ENCODE measurements at places on chromosomes 4 and X.

DNA sequence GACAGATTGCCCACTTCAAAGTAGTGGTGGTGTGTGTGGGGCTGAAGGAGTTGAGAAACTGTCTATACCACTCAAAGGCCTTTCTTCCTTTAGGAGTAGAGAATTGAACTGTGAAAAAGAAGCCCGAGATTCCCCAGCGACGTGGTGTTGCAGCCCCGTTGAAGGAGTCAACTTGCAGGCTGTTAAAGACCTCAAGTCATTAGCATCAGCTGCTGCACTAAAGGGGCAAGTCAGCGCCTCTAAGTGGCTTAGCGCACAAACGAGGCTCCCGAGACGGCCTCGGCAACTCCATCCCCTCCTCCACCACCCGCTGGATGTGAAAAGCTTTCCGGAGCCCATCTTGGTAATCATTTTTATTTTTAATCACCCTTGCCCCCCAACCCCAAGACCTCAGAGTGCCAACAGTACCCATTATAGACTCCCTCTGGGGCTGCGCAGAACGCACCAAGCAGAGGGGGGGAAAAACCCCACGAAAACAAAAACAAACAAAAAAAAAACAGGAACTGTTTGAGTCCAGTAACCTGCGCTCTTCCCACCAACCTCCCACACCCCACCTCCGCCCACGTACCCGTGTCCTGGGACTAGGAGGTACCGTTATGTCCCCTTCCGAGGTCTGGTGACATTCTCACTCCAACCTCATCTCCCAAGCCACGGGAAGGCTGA is 913 bp upstream of the PRDM8 start:
- DNase-seq, result no peak

DNA sequence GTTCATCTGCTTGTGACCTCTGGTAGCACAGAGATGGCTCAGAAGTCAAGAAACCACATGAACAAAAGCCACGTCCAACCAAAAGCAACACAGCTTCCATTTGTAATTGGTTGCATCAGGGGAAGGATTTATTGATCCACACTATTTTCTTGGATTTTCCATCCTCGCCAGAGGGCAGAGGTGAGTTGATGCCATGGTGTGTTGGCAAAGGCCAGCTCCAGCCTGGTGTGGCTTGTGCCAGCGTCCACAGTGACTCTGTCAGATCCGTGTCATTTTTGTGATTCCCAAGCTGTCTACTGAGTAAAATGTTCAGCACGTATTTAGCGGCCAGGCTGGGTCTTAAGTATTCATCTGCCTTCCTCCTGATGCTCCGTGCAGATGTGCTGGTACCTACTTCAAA is 30.0 kb upstream of the SMIM10L2A start:
- DNase-seq, result no peak

DNA sequence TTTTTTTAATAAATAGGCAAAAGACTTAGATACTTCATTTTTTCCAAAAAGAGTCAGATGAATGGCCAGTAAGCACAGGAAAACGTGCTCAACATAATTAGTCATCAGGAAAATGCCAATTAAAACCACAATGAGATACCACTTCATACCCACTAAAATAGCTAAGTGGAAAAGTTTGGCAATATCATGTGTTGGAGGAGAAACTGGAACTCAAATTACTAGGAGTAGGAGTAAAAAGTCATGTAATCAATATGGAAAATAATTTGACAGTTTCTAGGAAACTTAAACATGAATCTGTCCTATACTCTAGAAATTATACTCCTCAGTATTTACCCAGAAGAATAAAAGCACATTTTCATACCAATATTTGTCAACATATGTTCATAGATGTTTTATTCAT is 449.8 kb downstream of the INPP4B start:
- no peak for DNase-seq

- no peak for DNase-seq
These were observed 168.0 kb downstream of the BANK1 start for GRCh38 chr4:101958547-101958946.

GRCh38 chr4:99008051-99008450 is 12.5 kb downstream of the METAP1 start:
- DNase-seq, result no peak

DNA sequence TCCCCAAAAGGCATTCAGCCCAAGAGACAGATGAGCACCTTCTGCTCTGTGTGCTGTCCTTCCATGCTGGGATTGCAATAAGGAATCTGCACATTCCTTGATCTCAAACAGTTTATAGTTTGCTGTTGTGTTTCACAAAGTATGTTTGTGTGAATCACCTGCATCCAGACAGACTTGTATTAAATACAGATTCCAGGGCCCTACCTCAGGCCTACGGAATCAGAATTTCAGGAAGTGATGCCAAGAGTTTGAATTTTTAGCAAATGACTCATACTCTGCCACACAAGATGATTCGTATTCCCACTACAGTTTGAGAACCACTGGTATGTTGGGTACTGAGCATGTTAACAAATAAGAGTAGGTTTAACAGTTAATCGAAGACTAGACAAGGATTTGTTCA is 7.0 kb downstream of the VAMP7 start:
- DNase-seq, result no peak
